ENCODE measurements at places on chromosomes 13 and 19.

- no peak for DNase-seq
Measured at GRCh38 chr19:35357867-35358573, at the start of gene FFAR3. Gene FFAR3, plus strand, starts transcription at chr19:35358460. Its CDS starts 431 bp downstream, at chr19:35358891.

GRCh38 chr13:67137044-67137735 lies 92.9 kb downstream of the PCDH9 start:
- no peak for DNase-seq

DNA sequence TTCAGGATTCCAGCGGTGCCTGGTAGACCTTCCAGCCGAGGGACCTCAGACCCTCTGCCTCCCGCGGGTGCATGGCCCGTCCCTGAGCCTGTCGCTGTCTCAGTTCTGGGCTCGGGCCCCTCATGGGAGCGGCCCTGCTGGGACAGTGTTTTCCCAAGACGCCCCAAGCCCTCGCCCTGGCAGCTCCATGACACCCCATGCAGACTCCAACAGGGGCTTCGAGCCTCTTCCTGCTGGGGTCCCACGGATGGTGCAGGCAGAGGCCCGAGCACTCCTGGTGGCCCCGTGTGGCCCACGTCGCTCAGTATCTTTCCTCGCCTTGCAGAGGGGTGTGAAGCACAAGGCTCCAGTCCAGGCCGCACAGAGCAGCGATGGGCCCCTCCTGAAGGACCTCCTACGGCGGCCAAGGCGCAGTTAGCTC lies 88.8 kb upstream of the MCF2L start:
- no peak for DNase-seq

GRCh38 chr13:25111585-25111956 lies 15.6 kb downstream of the PABPC3 start:
- DNase-seq: no peak

DNA sequence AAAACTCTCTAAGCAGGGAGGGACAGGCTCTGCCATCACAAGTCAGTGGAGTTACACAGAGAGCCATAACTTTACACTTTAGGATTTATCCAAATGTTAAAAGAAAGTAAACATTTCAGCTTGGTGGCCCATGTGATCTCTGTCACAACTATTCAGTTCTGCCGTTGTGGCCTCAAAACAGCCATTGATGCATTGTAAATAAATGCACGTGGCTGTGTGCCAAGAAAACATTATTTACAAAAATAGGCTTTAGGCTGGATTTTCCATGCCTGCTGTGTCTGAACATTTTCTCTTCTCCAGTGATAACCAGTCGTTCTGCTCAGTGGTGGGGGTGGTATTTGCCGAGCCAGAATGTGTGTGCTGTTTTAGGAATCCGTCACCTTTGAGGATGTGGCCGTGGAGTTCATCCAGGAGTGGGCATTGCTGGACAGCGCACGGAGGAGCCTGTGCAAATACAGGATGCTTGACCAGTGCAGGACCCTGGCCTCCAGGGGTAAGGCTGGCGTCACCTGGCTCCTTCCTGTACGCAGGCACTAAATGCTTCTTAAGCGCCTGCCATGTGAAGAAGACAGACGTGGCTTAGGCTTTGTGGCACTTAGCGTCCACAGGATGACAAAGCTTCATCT lies 4.9 kb downstream of the ZNF333 start:
- no peak for DNase-seq

- DNase-seq: no peak
Measured at GRCh38 chr13:51769455-51770127, 34.4 kb downstream of the DHRS12 start.

DNA sequence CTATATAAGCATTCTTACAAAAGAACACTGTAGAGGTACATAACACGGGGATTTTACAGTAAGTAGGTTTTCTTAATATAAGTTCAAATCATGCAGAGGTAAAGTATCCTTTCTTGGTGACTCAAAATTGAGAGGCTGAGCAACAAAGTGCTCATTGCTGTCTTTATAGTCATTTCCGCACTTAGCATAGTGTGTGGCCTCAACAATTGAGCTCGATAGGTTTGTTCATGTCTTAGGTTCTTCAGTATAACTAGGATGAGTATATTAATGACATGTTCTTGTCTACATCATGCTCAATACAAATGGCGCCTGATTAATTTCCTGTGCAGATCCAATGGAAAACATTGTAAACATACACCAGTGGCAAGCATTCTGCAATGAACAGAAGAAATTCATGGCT lies 1.4 kb downstream of the WDFY2 start:
- DNase-seq: no peak

DNA sequence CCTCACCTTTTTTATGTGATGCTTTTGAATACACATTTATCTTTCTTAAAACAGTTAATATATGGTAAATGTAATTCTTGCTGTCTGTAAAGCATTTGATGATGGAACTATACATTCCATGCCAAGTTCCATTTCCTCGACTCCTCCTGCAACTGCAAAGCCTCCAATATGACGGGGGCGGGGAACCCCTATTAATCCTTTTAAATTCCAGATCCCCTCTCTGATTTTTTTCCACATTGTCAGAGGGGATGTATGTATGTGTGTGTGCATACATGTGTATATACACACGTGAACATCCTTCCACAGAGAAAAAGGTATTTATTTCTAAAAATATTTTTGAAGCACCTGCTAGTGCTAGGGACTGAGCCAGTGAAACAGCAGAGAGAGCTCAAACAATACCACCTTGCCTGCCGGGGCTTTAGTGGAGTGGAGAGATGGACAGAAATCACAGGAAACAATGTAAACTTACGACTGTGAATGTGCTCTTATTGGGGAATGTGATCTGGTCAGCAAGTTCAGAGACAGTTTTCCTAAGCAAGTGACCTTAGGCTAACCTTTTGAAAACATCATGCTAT lies 25.3 kb upstream of the MAB21L1 start:
- DNase-seq: no peak

DNA sequence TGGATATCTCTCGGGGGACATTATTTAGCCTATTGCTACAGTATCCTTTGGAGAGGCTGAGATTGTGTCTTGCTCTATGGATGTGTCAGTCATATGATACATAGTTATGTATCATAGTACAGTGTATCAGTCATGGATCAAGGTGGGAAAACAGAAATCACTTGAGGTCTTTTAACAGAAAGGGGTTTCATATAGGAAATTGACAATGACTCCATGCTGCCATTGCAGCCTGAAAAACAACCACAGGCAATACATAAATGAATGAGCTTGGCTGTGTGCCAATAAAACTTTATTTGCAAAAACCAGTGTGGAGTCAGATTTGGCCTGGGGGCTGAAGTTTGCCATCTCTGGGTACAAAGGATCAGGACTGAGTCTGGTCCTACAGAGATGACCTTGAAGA lies 35.4 kb downstream of the COLGALT1 start:
- DNase-seq: no peak

Measured in GOT3 (cell line).